Peyer's patch (tissue), 4 donors: ENCODE measurements at places on chromosomes 16 and 17. TPM values are rescaled to one million over a fixed set of nuclear protein-coding genes. Genes with fewer than 3 reads are reported as not detected.

Gene RHBDL1
- total RNA-seq, result 10.3 TPM

DNA sequence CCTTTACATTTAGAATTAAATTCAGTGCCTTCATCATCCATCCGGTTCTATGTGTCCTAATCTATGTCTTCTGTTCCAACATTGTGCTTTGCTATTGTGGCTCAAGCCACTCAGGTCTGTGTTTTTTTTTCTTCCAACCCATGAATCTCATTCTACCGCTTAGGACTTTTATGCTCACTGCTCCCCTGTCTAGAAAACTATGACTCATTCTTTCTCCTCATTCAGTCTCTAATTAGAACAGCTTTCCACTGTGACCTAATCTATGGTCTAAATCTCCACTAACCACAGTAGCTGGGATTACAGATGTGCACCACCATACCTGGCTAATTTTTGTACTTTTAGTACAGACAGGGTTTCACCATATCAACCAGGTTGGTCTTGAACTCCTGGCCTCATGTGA is 418.7 kb downstream of the KCNJ2 start:
- DNase-seq, result no peak

Gene FKBP10
- total RNA-seq, result 130 TPM

GRCh38 chr17:75752802-75753513 is 12.0 kb downstream of the GALK1 start:
- no peak for DNase-seq

DNA sequence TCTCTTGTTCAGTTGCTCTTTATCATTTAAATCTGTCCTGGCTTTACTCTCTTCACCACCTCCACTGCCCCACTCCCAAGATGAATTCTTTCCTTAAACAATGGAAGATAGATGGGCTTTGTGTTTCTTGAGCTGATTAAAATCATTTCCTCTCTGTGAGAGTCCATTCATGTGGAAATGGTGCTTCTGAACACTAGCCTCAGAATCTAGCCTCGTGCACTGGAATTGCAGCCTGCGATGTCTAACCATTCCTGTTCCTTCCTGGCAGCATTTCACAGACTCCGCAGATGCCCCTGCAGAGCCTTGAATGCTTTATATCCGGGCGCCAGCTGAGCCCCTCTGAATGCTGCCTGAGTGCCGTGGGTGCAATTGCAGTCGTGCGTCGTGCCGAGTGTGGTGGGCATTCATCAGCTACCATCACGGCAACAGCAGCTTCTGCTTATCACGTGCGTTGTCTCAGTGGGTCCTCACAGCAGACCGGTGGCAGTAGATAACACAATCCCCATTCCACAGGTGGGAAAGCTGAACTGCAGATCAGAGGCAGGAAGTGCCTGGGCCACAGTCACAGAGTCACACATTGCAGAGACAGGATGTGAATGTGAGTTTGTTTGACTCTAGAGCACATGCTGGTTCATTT is 172.8 kb upstream of the WSCD1 start:
- DNase-seq, result no peak
